Pulmonary artery endothelial cell (primary cell): ENCODE measurements at places on chromosomes 3 and 15. TPM values are rescaled to one million over a fixed set of nuclear protein-coding genes. Genes with fewer than 3 reads are reported as not detected.

DNA sequence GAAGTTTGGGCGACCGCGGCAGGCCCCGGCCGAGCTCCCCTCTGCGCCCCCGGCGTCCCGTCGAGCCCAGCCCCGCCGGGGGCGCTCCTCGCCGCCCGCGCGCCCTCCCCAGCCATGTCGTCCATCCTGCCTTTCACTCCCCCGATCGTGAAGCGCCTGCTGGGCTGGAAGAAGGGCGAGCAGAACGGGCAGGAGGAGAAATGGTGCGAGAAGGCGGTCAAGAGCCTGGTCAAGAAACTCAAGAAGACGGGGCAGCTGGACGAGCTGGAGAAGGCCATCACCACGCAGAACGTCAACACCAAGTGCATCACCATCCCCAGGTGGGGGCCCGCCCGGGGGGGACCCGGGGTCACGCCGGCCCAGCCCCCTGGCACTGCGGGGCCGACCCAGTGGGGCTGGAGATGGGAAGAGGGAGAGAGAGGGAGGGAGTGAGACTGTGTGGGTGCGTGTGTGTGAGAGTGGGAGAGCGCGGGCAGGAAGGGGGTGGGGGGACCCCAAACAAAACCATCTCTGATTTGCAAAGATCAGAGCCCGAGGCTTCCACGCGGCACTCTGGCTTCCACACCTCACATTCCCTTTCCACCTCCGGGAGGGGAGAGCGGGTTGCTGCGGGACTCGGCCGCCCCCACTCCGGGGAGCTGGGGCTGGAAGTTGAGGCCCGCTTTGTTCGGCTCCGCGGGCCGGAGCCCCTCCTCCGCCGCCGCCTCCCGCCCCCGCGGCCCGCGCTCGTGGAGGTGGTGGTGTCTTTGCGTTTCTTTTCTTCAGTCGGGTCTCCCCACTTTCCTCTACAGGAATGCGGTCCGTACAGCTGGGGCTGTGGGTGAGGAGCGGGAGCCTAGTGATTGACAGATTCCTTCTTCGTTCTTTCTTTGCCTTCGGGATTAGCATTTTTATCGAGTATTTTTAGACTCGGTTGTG is 898 bp downstream of the SMAD3 start:
- no peak for DNase-seq

DNA sequence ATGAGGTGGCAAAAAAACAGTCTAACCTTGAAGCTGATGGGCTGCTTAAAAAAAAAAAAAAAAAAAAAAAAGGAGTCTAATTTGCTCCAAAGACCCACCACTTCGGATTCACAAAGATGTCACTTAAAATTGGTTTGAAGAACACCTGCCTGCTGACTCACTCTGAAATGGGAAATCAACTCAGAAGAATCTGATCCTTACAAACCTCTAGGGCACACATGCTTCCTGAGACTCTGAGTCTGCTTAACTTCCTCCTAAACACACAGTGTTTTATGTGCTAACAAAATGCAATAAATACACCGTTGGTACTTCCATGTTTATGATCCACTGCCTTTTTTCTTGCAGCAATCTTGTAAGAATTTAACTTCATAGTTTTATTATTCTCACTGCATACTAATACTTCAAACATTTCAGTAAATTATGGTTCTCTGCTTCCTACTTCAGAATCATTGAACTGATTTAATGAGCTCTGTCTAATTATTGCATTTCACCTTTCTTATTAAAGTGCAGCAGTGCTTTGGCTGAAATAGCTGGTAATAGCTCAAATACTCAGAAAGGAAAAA is 73.0 kb upstream of the FRMD4B start:
- no peak for DNase-seq

DNA sequence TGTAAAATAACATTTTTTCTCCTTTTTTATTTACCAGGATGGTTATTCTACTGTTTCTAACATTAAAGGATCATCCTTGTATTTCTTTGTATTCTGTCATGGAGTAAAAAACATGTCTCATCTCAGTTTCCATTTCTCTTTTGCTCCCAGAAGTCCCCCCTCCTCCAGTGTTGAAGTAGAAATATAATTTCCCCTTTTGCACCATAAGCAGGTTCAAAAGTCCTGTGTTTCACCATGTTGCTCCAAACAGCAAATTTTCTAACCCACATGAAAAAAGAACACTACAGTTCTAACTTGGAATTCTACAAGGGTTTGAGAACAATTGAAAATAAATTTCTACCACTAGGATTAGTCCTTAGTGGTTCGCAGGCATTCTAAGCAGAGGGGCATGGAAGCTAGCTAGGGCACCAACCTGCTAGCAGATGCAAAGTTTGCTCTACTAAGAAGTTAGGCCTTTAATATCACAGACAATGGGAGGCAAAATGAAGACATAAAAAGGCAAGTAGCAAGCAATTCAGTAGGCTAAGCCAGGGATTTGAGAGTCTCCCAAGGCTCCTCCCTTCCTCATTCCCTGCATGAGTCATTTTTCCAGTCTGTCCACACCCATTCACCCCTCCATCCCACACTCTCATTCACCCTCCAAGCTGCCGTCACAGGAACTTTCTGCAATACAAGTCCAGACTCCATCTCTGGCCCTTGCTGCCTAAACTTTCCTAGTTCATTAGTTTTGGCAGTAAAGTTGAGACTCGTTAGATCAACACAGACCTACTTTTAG is 2.3 kb upstream of the MBNL1 start:
- peak; percentile 89 for DNase-seq

- DNase-seq: no peak
These were observed 12.7 kb upstream of the OXSR1 start for GRCh38 chr3:38152609-38153008.

DNA sequence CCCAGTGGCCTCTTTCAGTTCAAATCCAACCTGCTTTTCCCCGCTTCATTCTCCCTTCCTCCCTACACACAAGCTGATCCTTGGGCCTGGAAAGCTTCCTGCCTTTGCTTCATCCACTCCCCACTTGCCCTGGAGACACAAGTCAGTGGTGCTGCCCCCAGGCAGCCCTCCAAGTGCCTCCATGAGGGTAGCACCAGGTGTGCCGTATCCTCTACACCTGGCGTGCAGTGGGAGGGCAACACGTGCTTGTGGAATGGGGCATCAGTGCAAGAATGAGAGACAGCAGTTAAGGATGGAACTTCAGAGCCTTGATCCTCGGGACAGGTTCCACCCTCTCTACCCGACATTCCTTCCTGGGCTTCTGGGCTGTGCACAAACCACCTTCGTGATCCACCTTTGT is 3.8 kb downstream of the ANPEP start:
- no peak for DNase-seq

Gene MCF2L2
- 0.53 and 1.2 TPM in 2 replicates for total RNA-seq
